Vagina (tissue), 2 donors: ENCODE measurements at places on chromosomes 12 and 14. TPM values are rescaled to one million over a fixed set of nuclear protein-coding genes. Genes with fewer than 3 reads are reported as not detected.

GRCh38 chr14:61147831-61148549 lies 133.1 kb downstream of the TMEM30B start:
- no peak overlapping the region for H3K27ac ChIP-seq
- no peak overlapping the region for H3K4me3 ChIP-seq
- no peaks in the 10 kb centered on the region for H3K27me3 ChIP-seq
- no peak for DNase-seq
- no peaks in the 10 kb centered on the region for H3K36me3 ChIP-seq

- DNase-seq: peak; percentile 90
- no peaks in the 10 kb centered on the region for H3K27me3 ChIP-seq
- H3K36me3 ChIP-seq: no peaks in the 10 kb centered on the region
- peaks cover 73% of the 10 kb centered on the region for H3K4me1 ChIP-seq
- H3K27ac ChIP-seq: peak overlapping the region; percentile 70
These were observed 324.6 kb downstream of the RAD51B start for GRCh38 chr14:68144051-68144681.

DNA sequence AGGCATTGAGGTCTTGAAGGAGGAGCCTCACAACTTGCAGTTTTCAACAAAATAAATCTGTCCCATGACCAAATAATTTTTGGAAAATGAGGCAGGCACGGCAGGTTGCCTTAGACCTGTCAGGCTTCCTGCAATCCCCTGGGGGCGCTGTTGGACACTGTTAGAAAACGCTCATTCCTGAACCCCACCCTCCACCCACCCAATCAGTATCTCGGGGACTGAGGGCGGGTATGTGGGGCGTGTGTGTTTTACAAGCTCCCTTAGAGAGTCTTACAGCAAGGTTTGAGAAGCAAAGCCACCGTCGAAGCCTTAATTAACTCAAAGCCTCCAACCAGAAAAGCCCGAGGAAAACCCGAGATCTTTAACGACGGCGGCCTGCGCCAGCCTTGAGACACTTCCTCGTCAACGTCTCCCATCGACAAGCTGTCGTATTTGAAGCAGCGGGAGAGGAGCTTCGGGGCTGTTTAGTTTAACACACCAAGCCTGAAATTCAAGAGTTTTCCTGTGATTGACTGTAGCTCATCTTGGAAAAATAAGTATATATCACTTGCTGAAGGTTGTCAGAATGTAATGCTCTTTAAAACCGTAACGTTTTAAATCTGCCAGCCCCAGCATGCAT lies 123.0 kb downstream of the GLT1D1 start:
- H3K27me3 ChIP-seq: no peaks in the 10 kb centered on the region
- no peak overlapping the region for H3K27ac ChIP-seq
- DNase-seq: no peak
- H3K4me3 ChIP-seq: no peak overlapping the region
- no peaks in the 10 kb centered on the region for H3K36me3 ChIP-seq

The PWP1 gene
- total RNA-seq: 84.0 TPM

DNA sequence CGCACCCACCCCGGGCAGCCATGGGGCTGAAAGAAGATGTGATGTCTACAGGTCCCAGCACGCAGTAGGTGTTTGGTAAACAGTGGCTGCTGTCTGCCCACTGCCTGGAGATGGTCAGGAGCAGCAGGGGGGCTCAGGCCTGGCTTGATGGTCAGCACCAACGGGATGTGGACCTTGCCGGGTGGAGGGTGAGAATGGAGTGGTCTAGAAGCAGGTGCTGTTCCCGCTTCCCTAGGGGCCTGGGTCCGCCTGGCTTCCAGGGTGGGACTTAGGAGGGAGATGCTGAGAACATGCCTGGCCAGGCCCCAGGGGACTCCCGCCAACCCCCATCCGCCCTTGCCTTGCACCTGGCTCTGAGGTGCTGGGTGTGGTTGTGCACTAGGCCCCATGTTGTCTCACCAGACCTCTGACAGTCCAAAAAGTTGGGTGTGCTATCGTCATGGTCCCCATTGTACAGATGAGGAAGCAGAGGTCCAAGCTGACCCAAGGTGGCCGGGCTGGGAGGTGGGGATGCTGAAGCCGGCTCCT lies 12.9 kb downstream of the FAM222A start:
- H3K4me1 ChIP-seq: peaks cover 14% of the 10 kb centered on the region
- no peak for DNase-seq
- H3K27me3 ChIP-seq: no peaks in the 10 kb centered on the region
- no peak overlapping the region for H3K27ac ChIP-seq
- no peaks in the 10 kb centered on the region for H3K36me3 ChIP-seq
- no peak overlapping the region for H3K4me3 ChIP-seq

The TMCC3 gene
- total RNA-seq: 11.5 TPM

GRCh38 chr12:130987151-130987931 lies 33.6 kb downstream of the ADGRD1 start:
- no peak overlapping the region for H3K4me3 ChIP-seq
- no peaks in the 10 kb centered on the region for H3K4me1 ChIP-seq
- H3K27ac ChIP-seq: no peak overlapping the region
- no peak for DNase-seq

The RFX4 gene
- total RNA-seq: not detected

DNA sequence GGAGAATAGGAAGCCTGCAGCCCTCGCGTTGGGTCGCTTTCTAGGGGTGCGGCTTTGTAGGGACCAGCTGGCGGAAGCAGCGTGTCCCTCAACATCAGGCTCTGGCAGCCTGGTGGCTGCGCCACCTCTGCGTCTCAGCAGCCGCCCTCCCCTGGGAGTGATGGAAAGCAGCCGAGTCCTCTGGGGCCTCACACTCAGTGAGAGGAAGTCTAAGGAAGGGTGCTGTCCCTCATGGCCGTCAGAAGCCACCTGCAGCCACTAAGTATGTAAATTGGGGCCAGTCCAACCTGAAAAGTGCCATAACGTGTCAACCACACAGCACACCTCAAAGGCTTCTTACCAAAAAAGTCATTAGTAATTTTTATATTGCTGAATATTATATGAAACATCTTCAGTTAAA lies 80.3 kb downstream of the WDR20 start:
- H3K4me3 ChIP-seq: no peak overlapping the region
- no peak overlapping the region for H3K27ac ChIP-seq
- peaks cover 14% of the 10 kb centered on the region for H3K4me1 ChIP-seq
- no peaks in the 10 kb centered on the region for H3K36me3 ChIP-seq
- no peak for DNase-seq

- H3K36me3 ChIP-seq: peaks cover 47% of the 10 kb centered on the region
- DNase-seq: no peak
- H3K4me1 ChIP-seq: no peaks in the 10 kb centered on the region
- no peak overlapping the region for H3K4me3 ChIP-seq
These were observed 182.7 kb downstream of the PCNX1 start for GRCh38 chr14:71089971-71090370.

GRCh38 chr14:76958980-76959710 lies 69.4 kb downstream of the IRF2BPL start:
- peaks cover 76% of the 10 kb centered on the region for H3K4me1 ChIP-seq
- peak overlapping the region; percentile 78 for H3K27ac ChIP-seq
- no peaks in the 10 kb centered on the region for H3K36me3 ChIP-seq
- DNase-seq: no peak

The SDR9C7 gene
- 11.0 TPM for total RNA-seq

The PTPRB gene
- total RNA-seq: 21.9 TPM

DNA sequence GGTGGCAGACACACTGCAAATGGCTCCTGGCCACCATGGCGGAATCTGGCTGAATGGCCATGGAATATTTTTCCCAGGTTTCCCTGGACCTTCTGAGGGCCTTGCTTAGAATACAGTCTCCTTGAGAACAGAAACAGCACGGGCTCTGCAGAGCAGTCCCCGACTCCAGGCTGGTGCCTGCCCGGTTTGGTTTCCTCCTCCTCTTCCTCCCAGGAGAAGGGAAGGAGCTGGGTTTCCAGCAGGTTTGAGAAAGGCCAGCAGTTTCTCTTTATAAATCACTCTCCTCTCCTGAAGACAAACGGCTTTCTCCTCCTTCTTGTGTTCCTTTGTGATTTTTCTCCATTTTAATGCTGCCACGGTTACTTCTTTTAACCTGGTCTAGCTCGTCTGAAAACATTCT lies 106.8 kb upstream of the RFLNA start:
- no peaks in the 10 kb centered on the region for H3K4me1 ChIP-seq
- H3K27me3 ChIP-seq: peaks cover 3% of the 10 kb centered on the region
- no peaks in the 10 kb centered on the region for H3K36me3 ChIP-seq
- no peak overlapping the region for H3K4me3 ChIP-seq
- no peak overlapping the region for H3K27ac ChIP-seq

The BRF1 gene
- 64.6 TPM for total RNA-seq

DNA sequence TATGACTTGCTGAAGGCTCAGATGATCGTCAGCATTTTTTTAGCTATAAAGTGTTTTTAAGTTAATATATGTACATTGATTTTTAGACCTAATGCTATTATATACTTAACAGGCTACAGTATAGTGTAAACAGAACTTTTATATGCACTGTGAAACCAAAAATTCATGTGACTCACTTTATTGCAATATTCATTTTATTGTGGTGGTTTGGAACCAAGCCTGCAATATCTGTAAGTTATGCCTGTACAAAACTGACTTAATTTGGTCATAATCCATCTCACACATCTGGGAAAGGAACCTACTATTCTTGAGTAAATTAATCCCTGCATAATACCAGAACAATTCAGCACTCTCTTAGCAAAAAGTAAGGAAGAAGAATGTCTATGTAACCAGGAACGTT lies 390.7 kb downstream of the SYT1 start:
- no peaks in the 10 kb centered on the region for H3K27me3 ChIP-seq
- H3K36me3 ChIP-seq: no peaks in the 10 kb centered on the region
- DNase-seq: no peak
- H3K4me1 ChIP-seq: no peaks in the 10 kb centered on the region
- no peak overlapping the region for H3K4me3 ChIP-seq
- H3K27ac ChIP-seq: no peak overlapping the region

DNA sequence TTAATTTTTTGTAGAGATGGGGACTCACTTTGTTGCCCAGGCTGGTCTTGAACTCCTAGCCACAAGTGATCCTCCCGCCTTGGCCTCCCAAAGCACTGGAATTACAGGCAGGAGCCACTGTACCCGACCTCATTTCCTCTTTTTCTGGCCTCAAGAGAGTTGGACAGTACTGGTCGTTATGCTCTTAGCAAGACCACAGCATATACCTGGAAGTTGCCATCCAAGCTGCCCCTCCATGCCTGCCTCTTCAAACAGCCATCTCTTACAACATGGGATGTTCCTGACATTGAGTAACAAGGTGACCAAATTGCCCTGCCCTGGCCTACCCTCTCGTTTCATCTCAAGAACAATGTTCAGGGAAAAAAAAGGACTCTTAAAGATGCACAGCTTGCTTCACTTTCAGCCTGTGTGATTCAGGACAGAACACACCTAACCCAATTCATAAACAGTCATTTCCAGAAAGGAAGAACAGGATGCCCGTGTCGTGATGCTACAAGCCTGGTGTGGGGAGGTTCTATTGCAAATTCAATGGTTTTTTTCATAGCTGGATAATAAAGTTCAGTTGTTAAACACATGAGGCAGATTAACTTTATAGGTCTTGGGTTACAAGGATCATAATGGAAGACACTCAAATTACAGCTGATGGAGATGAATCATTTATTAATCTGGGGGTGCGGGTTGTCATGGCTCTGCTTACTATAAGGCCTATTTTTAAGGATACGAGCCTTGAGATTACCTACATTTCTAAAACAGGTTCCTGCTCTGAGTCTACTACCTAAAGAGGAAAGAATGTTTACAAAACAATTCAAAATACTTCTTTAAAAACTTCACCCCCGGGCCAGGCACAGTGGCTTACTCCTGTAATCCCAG lies 11.9 kb downstream of the GLTP start:
- no peaks in the 10 kb centered on the region for H3K27me3 ChIP-seq
- no peaks in the 10 kb centered on the region for H3K36me3 ChIP-seq
- DNase-seq: no peak

The RTN1 gene
- 24.8 TPM for total RNA-seq

DNA sequence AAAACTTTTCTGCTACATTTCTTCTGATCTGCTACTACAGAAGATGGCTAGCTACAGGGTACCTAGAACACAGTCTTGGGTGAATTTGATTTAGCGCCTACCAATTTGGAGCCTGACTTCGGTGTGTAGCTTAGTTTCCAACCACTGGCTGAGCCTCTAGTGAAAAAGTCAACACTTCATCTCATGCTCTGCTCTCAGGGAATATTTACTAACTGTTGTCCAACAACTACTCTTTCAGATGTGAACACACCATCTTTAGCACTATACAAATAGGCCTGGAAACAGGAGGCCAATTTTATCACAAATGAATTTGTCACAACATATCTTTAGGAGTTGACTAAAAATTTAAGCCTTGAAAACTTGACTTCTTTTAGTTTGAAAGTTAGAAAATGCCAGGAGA lies 167.9 kb downstream of the NELL2 start:
- no peak overlapping the region for H3K27ac ChIP-seq
- H3K4me3 ChIP-seq: no peak overlapping the region
- DNase-seq: no peak

DNA sequence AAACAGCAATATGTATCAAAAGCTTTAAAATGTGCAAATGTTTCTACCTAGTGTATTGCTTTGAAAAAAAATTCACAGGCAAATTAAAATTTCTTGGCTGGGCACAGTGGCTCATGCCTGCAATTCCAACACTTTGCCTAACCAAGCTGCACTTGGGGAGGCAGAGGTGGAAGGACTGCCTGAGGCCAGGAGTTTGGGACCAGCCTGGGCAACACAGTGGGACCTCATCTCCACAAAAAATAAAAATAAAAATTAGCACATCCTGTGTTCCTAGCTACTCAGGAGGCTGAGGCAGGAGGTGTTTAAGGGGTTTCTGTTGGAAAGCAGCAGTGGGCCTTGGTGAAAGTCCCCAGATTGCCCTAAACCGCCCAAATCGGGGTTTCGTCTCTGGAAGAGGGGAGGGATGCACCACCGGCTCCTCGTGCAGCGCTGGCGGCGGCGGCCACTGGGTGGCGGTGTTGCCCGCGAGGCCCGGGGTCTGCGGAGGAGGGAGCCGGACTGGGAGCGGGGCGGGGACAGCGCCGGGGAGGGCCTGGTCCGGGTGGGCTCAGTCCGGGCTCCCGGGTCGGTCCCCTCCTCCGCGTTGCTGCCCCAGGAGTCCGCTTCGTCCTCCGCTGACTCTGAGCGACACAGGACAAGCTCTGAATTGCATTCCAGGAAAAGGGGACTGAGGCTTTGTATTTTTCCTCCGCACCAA lies 265.6 kb downstream of the AACS start:
- peak overlapping the region; percentile 26 for H3K4me3 ChIP-seq
- H3K36me3 ChIP-seq: no peaks in the 10 kb centered on the region
- DNase-seq: no peak
- H3K27me3 ChIP-seq: no peaks in the 10 kb centered on the region

The RNASE2 gene
- 1.5 TPM for total RNA-seq

DNA sequence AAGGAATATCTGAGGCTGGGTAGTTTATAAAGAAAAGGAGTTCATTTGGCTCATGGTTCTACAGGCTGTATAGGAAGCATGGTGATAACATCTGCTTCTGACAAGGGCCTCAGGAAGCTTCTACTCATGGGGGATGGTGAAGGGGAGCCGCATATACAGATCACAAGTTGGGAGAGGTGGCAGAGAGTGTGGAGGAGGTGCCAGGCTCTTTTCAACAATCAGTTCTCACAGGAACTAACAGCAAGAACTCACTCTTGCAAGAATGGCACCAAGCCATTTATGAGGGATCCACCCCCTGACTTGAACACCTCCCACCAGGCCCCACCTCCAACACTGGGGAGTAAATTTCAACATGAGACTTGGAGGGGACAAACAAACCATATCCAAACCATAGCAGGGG lies 3.5 kb upstream of the TSPAN11 start:
- H3K27ac ChIP-seq: no peak overlapping the region
- H3K27me3 ChIP-seq: no peaks in the 10 kb centered on the region
- H3K4me1 ChIP-seq: peaks cover 15% of the 10 kb centered on the region
